Activated CD8-positive, alpha-beta T cell treated with anti-CD3 and anti-CD28 coated beads, Interleukin-2, amount 10 ng/mL, durations not matched to agents 7 days and 5 days (primary cell): ENCODE measurements at places on chromosomes 12 and 14. TPM values are rescaled to one million over a fixed set of nuclear protein-coding genes. Genes with fewer than 3 reads are reported as not detected.
A peak's percentile ranks its signal among the peaks of the same experiment; 100 is the strongest.

DNA sequence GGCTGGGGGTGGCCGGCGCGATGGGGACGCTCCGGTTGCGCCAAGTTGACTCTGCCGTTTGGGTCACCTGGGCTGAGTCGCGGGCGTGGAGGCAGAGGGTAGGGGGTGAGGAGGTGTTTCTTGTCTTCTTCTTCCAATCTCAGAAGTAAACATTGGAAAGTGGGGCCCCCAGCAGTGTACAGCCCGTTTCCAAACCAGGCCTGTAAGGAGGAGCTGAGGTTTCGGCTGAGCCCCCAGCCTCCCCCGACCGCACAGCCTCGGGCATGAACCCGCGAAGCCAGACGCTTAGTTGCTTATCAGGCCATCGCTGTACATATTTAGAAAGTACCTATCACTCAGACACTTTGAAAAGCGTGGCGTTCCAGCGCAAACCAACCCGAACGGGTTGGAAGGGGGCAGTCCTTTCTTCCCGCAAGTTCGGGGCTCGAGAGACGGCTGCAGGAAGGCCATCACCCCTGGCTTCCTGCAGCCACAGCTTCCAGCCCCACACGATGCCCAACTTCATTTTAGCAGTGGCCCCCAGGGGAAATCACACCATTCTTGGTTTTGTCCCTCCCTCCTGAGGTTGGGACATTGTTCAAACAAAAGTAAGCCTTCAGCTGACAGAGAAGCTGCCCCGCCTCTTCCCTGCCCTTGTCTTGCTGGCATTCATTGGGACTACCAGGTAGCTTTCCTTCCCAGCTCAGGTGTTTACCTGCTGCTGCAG lies 164.1 kb downstream of the ZFP36L1 start:
- peaks cover 11% of the 10 kb centered on the region for H3K4me1 ChIP-seq
- peak overlapping the region; percentile 65 for H3K4me3 ChIP-seq
- peak; percentile 29 for DNase-seq

DNA sequence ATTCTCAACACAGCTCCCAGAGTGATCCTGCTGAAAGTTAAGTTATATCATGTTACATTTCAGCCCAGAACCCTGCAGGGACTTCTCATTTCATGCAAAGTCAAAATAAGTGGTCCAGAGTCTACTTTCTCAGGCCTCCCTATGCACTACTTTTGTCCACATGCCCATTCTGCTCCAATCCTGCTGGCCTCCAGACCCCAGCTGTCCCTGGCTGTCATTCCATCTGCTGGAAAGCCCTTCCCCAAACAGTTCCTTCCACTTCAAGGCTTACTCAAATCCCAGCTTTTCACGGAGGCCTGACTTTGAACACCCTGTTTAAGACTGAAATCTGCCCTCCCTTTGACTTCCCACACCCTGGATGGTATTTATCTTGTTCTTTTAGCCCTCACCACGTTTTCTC lies 109.8 kb upstream of the DNM1L start:
- DNase-seq, result no peak
- no peaks in the 10 kb centered on the region for H3K36me3 ChIP-seq
- no peaks in the 10 kb centered on the region for H3K27me3 ChIP-seq
- H3K4me3 ChIP-seq, result no peak overlapping the region
- H3K27ac ChIP-seq, result no peak overlapping the region

- no peak for DNase-seq
- H3K27me3 ChIP-seq, result no peaks in the 10 kb centered on the region
- no peaks in the 10 kb centered on the region for H3K36me3 ChIP-seq
- no peaks in the 10 kb centered on the region for H3K4me1 ChIP-seq
- H3K4me3 ChIP-seq, result no peak overlapping the region
These were observed 36.3 kb upstream of the PLEKHA5 start for GRCh38 chr12:19093218-19093617.

Gene GLTP
- total RNA-seq, result 19.9 TPM

GRCh38 chr14:92719421-92719820 lies 29.0 kb downstream of the LGMN start:
- peaks cover 2% of the 10 kb centered on the region for H3K27me3 ChIP-seq
- H3K4me1 ChIP-seq, result no peaks in the 10 kb centered on the region
- H3K36me3 ChIP-seq, result no peaks in the 10 kb centered on the region
- no peak overlapping the region for H3K4me3 ChIP-seq
- no peak overlapping the region for H3K27ac ChIP-seq
- no peak for DNase-seq

GRCh38 chr14:90969531-90970166 lies 90.8 kb downstream of the RPS6KA5 start:
- H3K36me3 ChIP-seq, result peaks cover 66% of the 10 kb centered on the region
- DNase-seq, result no peak
- H3K4me1 ChIP-seq, result peaks cover 41% of the 10 kb centered on the region
- no peaks in the 10 kb centered on the region for H3K27me3 ChIP-seq
- peak overlapping the region; percentile 29 for H3K4me3 ChIP-seq

DNA sequence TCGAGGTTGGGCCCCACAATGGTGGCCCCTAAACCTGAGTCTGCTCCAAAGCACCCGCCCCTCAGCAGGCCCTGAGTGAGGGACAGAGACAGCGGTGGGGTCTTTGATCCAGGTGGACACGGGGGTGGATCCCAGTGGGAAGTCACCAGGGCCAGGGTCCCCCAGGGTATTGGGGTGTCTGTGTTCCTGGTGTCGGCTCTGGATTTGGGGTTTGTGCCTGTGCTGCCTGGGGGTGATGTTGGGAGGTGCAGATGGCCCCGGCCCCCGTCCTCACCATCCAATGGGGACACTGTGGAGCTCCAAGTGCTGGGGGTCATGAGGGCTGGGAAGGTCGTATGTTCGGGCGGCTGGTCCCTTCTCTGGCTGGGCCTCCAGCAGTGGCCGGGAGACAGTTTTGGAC lies 354.2 kb downstream of the TMEM121 start:
- H3K4me3 ChIP-seq, result no peak overlapping the region
- H3K4me1 ChIP-seq, result peaks cover 6% of the 10 kb centered on the region
- peaks cover 11% of the 10 kb centered on the region for H3K27me3 ChIP-seq
- H3K36me3 ChIP-seq, result no peaks in the 10 kb centered on the region

Gene IL26
- not detected for total RNA-seq

- no peak for DNase-seq
- H3K4me3 ChIP-seq, result no peak overlapping the region
- H3K27ac ChIP-seq, result no peak overlapping the region
- no peaks in the 10 kb centered on the region for H3K4me1 ChIP-seq
These were observed 7.8 kb upstream of the SERPINA9 start for GRCh38 chr14:94483729-94484275.

Gene STYK1
- 5.3 TPM for total RNA-seq

DNA sequence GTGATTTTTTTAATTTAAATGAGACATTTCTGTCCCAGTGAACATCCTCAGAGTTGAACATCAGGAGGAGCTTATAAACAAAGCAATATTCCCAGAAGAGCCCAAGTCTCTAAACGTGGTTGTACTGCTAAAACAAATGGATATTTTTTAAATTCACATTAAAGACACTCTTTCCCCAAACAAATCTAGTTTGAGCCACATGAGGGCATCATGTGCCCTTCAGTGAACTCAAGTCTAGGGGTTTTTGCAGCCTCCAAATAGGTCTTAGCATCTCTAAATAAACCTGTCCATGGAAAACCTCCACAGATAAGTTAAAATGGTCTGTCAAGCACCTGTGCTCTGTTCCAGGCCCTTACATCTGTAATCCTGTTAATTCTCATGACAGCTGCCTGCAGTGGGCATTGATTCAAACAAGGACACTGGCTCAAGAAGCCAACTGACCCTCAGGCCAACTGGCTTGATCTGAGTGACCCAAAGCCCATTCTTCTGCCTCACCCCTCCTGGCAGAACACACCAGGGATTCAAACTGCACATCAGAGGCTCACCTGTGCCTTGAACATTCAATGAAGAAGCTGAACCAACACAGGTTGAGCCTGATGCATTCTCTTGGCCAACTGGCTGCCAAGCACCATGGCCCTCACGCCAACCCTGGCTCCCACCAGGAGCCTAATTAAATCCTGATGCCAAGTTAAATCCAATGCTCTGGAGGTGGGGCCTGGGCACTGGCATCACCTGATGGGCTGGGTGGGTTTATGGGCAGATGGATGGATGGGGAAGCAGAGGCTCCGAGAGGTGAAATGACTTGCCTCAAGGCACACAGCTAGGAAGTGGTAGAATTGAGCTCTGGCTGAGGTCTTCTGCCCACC lies 8.6 kb downstream of the ISCU start:
- H3K36me3 ChIP-seq, result peaks cover 39% of the 10 kb centered on the region
- H3K4me1 ChIP-seq, result peaks cover 79% of the 10 kb centered on the region

DNA sequence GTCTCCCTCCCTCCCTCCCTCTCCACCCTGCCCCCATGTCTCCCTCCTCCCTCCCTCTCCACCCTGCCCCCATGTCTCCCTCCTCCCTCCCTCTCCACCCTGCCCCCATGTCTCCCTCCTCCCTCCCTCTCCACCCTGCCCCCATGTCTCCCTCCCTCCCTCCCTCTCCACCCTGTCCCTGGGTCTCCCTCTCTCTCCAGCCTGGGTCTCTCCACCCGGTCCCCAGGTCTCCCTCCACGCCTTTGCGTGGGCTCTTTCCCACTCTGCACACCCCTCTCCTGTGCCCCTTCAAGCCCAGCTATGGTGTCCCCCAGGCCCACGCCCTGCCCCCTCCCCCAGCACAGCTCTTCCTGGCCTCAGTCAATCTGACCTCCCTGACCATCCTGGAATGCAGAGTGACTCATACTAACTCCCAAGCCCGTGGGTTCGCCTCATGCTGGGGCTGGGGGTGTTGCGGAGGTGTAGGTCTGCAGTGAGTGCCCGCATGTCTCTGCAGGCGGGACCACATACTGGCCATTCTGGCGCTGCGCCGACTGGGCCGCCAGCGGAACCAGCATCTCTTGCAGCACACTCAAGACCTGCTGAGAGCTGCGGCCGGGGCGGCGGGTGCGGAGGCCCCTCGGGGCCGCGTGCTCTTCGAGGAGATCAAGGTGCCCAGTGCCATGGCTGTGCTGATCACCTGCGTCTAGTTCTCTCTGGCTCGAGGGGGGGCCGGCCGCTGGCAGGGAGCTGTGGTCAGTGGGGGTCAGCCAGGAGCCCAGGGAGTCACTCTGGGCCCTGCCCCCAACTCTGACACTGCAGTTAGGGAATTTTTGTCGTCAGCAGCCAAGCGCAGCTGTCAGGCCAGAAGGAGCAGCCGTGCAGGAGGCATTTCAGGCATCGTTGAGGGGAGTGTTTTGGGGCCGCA lies 13.5 kb upstream of the TNFAIP2 start:
- H3K4me3 ChIP-seq, result no peak overlapping the region
- DNase-seq, result no peak
- peaks cover 8% of the 10 kb centered on the region for H3K27me3 ChIP-seq
- H3K4me1 ChIP-seq, result peaks cover 5% of the 10 kb centered on the region

Gene OR4E2
- total RNA-seq, result not detected

Gene DEPDC4
- 1.6 TPM for total RNA-seq

Gene COCH
- total RNA-seq, result 2.3 TPM

Gene GPR68
- total RNA-seq, result 44.6 TPM

Gene MMP19
- total RNA-seq, result not detected

Gene PIANP
- total RNA-seq, result not detected

Gene NRL
- total RNA-seq, result 2.8 TPM

Gene GPR132
- total RNA-seq, result 35.7 TPM

Gene FICD
- 5.2 TPM for total RNA-seq

- peaks cover 2% of the 10 kb centered on the region for H3K36me3 ChIP-seq
- no peak overlapping the region for H3K4me3 ChIP-seq
- H3K27me3 ChIP-seq, result no peaks in the 10 kb centered on the region
- DNase-seq, result no peak
- peak overlapping the region; percentile 72 for H3K27ac ChIP-seq
These were observed 24.3 kb upstream of the PCNX1 start for GRCh38 chr14:70882776-70883492.

Gene SPIC
- not detected for total RNA-seq
